ENCODE measurements at places on chromosomes 16 and 17.
A peak's percentile ranks its signal among the peaks of the same experiment; 100 is the strongest.

DNA sequence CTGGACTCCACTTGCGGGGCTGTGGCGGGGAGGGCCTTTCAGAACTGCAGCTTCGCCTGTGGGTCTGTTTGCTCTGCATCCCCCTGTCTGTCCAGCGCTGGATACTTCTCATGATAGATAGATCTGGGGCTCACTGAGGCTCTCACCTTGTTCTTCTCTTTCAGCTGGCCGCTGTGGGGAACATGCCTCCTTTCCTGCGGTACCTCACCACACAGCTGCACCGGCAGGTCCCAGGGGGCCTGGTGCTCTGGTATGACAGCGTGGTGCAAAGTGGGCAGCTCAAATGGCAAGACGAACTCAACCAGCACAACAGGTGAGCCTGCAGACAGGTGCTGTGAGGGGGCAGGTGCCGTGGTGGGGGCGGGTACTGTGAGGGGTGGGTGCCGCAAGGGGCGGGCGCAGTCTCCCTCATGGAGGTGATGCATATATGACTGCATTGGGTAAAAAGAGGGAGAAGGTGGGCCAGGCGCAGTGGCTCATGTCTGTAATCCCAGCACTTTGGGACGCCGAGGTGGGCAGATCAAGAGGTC lies 6.2 kb downstream of the ENGASE start:
- DNase-seq, result no peak

DNA sequence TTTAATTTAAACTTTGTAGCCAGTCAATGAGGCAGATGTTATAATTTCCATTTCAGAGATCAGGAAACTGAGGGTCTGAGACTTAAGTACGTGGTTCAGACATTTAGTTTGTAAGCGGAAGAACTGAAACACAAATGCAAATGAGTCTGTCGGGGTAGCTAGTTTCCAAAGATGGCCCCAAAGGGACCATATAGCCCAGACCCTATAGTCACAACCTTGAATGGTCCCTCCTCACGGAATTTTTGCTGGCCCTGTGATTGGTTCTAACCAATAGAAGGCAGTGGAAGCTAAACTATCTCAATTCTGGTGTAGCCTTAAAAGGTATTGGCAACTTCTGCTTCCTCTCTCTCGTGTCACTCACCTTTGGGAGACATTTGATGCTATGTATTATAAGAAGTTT lies 7.5 kb upstream of the BCO1 start:
- no peak for DNase-seq

DNA sequence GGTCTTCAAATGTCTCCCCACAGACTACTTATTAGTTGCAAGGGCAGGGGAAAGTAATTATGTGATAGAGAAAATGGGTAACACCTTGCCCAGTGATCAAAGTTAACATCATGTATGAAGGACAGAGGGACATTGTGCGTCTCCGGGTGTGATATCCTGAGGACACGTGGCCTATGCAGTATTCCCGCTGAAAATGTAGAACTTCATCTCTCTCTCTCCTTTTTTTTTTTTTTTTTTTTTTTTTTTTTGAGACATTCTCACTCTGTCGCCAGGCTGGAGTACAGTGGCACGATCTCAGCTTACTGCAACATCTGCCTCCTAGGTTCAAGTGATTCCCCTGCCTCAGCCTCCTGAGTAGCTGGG lies 7.9 kb upstream of the CUEDC1 start:
- no peak for DNase-seq

DNA sequence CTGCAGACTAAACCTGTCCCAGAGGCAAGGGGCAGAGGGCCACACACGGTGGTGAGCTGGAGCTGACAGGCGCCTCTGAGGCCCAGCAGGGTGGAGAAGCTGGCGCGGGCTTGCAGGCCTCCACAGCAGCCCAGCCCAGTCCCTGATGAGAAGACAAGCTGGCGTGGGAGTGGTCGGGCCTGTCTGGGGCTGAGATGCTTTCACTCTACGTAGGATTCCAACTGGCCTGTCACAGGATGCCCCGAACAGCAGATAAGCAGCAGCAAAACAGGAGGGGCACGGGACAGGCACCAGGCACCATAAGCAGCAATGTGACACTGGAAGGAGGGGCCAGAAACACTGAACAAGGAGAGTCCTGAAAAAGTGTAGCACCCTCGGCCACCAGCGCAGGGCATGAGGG lies 40.1 kb downstream of the PEMT start:
- DNase-seq, result no peak

- DNase-seq, result no peak
Measured at GRCh38 chr16:85674828-85675227, 13.9 kb downstream of the GINS2 start.

GRCh38 chr17:55212880-55213279 lies 51.9 kb upstream of the HLF start:
- DNase-seq, result no peak

- no peak for DNase-seq
Measured at GRCh38 chr16:4862639-4863038, 15.4 kb downstream of the UBN1 start.

DNA sequence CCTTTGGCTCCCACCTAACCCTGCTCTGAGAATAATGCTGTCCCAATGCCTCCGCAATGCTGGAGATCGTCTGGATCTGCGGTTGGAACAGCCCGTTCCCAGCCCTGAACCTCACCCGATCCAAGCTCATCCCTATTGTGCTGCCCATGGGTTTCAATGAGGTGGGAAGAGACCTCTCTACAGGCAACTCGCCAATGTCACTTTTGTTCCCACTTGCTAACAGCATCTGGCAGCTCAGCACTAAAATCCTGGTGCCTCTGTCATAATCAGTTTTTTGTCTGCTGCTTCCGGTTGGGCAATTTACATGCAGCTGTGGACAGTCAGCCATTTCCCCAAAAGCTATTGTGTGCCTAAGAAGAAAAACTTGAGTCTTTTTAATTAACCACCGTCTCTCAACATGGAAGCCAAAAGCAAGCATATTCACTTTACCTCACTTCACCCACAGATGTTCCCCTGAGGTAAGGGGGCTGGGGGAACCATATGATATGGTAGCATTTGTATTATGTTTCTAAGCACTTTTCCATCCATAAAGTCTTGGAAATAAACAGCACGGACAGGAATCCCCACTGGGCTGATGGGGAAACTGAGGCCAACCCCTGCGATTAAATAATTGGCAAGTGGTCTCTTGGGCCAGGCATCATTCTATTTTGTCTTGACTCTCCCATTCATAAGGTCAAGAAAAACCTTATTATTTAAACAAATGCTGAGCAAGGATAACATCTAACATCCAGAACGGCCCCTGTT lies 159.2 kb upstream of the CDH5 start:
- DNase-seq, result no peak

GRCh38 chr17:77450742-77451244 lies 310.0 kb downstream of the SEC14L1 start:
- no peak for DNase-seq

DNA sequence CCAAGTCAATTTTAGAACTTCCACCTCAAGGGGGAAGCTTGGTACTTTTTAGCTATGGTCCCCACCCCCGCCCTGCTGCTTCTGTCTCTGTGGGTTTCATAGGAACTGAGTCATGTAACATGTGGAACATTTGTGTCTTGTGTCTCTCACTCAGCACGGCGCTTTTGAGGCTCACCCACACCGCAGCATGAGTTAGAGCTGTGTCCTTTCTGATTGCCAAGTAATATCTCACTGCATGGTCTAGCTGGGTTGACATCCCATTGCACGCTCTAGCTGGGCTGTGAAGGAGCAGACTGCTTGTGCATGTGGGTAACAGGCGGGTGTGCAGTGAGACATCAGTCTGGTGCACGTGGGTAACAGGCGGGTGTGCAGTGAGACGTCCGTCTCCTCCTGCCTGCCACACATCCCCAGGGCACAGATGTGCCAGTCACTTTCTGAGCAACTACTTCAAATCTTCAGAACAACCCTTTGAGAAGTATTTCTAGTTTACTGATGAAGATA lies 26.4 kb upstream of the SLC7A5 start:
- DNase-seq, result peak; percentile 59

DNA sequence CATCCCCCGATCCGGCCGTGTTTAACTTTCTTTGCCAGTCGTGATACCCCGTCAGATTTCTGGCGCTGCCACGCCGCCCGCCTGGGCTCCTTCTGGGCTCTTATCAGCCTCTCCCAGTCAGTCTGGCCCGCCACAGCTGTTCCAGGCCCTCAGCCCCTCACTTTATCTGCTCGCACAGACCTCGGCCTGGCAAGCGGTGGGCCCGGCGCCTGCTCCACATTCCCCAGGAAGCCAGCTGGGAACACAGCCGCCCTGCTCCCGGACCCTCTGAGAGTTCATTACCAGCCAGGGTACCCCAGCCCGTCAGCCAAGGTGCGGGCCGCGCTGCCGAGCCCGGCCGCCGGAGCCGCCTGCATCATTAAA lies 157.5 kb downstream of the ZNF423 start:
- no peak for DNase-seq

DNA sequence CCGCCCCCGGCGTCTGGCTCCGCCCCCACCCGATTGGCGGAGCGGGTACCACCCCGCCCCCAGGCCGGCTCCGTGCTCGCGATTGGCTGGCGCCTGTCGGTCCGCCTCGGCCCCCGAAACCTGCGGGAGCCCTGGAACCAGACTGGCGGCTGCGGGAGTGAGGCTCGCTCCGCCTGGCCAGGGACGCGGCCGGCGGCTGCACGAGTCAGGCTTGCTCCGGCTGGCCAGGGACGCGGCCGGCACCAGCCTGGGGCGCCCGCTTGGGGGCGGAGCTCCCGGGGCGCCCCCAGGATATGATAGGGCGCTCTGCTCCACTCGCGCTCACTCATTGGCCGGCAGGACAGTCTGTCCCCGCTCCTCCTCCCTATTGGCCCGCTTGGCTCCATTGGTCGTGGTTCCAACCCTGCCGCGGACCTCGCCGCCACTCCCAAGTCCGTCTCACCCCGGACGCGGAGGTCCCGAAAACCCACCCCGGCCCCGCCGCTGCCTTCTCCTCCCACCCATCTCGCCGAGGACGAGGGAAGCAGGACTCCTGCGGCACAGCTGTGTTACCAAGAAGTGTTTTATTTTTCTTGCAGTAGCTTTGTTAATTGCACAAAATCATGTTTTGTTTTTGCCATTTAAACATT lies 340 bp upstream of the ROGDI start:
- DNase-seq, result peak; percentile 91

DNA sequence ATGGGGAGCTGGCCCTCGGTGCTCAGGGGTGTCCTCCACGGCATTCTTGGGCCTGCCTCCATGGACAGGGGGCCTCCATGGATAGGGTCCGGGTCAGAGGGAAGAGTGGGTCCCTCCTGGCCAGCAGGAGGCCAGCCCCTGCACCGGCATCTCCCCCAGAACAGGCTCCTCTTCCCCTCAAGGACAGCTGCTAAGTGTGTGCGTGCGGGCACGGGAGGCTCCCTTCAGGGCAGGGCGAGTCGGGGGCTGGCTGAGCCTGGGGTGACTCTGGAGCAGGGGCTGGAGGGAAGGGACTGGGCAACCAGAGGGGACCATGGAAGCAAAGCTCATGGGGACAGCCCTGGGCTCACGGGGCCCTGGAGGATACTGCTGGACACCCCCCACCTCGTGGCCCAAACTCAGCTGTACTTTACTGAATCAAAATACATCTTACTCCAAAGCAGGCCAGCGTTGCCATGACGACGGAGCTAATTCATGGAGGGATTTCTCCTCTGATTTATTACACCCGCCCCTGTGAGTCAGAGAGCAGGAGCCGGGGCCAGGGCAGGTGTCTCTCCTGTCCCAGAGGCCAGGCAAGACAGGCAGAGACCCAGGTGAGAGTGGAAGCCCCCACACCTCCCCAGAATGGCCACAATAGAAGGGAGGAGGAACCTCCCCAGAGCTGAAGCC lies 2.1 kb downstream of the CASKIN1 start:
- DNase-seq, result peak; percentile 37

DNA sequence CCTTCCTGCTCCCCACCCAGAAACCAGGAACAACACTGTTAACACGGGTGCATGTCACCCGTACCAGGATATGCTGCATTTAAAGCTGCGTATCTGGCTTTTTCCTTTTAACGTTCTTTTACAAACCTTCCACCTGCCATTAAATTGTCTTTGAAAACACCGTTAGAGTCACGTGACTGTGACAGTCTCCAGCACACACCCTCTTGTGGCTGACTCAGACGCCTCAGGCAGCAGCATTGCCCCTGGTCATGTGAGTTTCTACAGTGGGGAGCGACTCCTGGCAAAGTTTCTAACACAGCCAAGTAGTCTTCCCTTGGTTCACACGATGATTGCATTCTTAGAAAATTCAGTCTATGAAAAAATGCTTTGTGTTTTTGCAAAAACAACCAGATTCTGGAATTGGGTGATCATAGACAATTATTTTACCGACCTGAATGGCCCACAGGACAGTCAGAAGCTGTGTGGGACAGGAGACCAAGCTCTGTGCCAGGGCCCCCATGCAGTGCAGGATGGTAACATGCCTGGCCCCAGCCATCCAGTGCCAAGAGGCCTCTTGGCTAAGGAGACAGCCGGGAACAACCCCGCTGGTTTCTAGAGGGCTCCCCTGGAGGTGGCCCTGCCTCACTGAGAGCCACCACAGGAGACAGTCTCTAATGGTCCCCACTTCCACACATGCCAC lies 199.1 kb downstream of the KATNIP start:
- peak; percentile 59 for DNase-seq

DNA sequence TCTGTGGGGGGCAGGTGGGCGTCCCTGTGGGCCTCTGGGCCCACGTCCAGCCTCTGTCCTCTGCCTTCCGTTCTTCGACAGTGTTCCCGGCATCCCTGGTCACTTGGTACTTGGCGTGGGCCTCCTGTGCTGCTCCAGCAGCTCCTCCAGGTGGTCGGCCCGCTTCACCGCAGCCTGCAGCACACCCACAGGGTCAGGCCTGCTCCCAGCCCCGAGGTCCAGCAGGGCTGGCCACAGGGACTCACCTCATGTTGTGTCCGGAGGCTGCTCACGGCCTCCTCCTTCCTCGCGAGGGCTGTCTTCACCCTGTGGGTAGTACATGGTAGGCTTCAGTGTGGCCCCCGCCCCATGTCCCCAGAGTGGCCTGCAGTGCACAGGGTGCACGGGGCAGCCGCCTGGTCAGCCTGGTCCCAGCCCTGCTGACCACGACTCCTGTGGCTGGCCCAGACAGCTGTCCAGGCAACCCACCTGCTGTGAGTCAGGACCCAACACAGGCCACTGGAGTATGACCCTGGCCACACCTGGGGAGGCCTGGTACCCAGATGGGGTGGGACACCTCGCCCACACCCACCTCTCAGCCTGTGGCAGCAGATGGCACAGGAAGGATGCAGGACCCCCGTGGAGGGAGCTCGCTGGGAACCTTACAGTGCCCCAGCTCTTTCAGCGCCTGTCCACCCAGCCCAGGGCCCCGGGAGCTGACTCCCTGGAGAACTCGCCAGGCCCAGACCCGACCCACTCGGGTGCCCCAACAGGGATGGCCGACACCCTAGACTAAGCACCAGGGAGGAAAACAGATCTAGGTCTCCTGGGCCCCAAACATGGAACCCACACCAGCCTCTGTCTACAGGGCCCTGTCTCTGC lies 23.9 kb upstream of the AATK start:
- DNase-seq, result no peak

- DNase-seq, result no peak
Measured at GRCh38 chr16:47069841-47070584, 73.7 kb downstream of the NETO2 start.

DNA sequence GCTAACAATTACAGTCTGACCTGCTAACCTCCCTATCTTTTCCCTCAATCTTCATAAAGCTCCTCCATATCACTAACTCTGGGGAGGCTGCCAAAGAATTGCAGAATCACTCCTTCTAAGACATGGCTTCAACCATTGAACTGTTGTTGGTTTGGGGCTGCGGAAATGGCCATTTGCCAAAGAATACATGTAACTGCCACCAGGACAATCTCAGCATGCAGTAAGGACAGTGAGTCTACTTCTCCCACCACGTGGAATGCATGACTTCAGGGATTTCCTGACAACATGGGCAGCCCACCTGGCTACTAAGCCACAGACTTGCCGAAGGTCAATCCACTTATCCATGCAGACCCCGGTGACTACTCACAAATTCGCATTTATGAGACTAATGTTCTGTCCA lies 104.3 kb upstream of the NUDT7 start:
- peak; percentile 52 for DNase-seq

- no peak for DNase-seq
Measured at GRCh38 chr17:53633856-53634255, 188.9 kb upstream of the KIF2B start.

Data from brain microvascular endothelial cell (primary cell).